ENCODE measurements at places on chromosomes 1 and 21. TPM values are rescaled to one million over a fixed set of nuclear protein-coding genes. Genes with fewer than 3 reads are reported as not detected.

- DNase-seq, result no peak
Observed at GRCh38 chr1:1926886-1927660, 8.0 kb upstream of the TMEM52 start.

DNA sequence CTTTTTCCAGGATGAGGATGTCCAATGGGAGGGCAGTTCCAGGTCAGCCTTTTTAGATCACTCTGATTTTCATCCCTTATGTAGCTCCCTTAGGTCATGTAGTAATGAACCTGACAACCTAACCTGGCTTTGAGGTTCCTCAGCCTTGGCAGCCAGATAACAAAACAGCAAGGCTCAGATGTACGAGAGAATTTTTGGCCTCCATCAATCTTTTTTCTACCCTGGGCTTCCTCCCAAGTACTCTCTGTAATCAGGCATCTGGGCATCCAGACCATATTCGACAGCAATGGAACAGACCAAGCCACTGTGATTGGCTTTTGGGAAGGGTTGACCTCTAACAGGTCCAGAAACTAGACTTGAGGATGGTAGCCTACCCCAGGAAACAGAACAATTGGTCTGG, 38.6 kb downstream of the KCNH1 start:
- no peak for DNase-seq

DNA sequence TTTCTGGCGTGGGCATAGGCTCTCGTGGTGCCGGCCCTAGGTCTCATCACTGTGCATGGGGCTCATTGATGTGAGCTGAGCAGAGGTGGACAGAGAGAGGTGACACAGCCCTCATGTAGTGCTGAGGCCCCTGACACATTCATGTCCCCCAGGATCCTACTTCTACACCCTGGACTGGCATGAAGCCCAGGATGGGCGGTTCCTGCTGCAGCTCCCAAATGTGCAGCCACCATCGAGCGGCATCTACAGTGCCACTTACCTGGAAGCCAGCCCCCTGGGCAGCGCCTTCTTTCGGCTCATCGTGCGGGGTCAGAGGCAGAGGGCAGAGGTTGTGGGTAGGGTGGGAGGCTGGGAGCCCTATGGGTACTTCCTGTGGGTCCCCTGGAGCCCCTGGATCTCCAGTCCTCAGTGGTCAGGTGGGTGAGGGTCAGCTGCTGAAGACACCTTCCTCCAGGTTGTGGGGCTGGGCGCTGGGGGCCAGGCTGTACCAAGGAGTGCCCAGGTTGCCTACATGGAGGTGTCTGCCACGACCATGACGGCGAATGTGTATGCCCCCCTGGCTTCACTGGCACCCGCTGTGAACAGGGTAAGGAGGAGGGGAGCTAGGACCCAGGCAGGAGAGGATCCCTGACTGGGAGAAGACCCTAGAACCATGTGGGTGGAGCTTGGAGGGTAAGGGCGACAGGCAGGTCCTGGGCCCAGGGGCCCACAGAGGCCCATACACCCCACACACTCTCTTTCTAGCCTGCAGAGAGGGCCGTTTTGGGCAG, 6.1 kb downstream of the TIE1 start:
- DNase-seq, result peak; percentile 65

- peak; percentile 53 for DNase-seq
Observed at GRCh38 chr1:228308085-228308601, 98.5 kb downstream of the TRIM11 start.

DNA sequence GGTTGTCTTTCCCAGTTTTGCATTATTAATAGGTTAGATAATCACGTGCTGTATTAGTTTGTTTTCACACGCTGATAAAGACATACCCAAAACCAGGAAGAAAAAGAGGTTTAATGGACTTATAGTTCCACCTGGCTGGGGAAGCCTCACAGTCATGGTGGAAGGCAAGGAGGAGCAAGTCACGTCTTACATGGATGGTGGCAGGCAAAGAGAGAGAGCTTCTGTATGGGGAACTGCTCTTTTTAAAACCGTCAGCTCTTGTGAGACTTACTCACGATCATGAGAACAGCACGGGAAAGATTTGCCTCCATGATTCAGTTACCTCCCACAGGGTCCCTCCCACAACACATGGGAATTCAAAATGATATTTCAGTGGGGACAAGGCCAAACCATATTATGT, 2.3 kb upstream of the VCAM1 start:
- DNase-seq, result no peak

GRCh38 chr1:193321242-193321840, 134.9 kb upstream of the B3GALT2 start:
- DNase-seq, result no peak

GRCh38 chr1:19361611-19362147, 49.6 kb downstream of the SLC66A1 start:
- no peak for DNase-seq

- no peak for DNase-seq
Observed at GRCh38 chr1:19412654-19413053, 72.7 kb downstream of the CAPZB start.

GRCh38 chr1:65821386-65821785, 28.7 kb downstream of the PDE4B start:
- no peak for DNase-seq

GRCh38 chr21:18705971-18706370, 302.4 kb upstream of the TMPRSS15 start:
- no peak for DNase-seq

- DNase-seq, result no peak
Observed at GRCh38 chr1:57058652-57059501, 93.1 kb upstream of the C8B start.

DNA sequence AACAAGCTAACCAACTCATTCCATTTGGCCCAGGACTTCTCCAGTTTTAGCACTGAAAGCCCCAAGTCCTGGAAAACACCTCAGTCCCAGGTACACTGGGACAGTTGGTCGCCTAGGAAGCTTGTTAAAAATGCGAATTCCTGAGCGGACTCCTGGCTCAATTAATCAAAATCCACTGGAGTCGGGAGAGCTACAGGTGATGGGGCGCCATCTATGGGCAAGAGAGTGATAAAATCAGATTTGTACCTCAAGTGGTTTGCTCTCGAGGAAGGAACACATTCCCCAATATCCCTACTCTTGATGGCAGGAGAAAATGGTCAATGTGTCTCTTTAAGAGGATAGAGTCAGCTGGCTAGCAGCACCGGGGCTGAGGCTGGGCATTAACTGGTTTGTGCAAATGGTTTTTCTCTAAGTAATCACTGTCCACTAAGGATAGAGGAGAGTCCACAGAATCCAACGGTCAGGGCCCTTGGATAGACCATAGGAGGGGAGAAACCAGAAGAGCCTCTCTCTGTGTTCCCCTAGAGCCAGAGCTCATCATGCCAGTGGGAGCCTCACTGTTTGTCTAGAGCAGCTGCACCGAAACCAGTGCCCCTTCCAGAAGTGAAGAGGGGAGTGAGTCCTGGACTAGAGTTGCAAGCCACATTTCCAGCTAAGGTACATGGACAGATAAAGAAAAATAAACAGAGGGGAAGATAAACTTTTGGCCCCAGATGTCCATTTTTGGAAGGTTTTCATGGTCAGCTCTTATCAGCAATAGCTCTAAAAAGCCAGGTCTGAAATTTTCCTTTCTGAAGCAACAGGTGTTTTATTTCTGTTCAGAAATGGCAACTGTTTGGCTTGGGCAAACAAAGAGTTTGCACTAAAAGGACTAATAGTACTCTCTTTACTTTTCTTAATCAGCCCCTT, 148.5 kb downstream of the TENT5C start:
- no peak for DNase-seq

- peak; percentile 73 for DNase-seq
Observed at GRCh38 chr1:156245451-156246232, 2.2 kb downstream of the PAQR6 start.

The GBP7 gene
- total RNA-seq, result 0.32 TPM

The TCHHL1 gene
- total RNA-seq, result not detected

The RXFP4 gene
- not detected for total RNA-seq

The GBP4 gene
- 32.9 TPM for total RNA-seq

The ST3GAL3 gene
- 20.5 TPM for total RNA-seq

The MORN1 gene
- 9.0 TPM for total RNA-seq

The RAB13 gene
- total RNA-seq, result 103 TPM

The RNF11 gene
- 94.0 TPM for total RNA-seq

The LRRC71 gene
- total RNA-seq, result 0.26 TPM

The FCRLB gene
- total RNA-seq, result 2.0 TPM

Data from upper lobe of right lung (tissue), 1 donor.